ENCODE measurements at places on chromosomes 12 and 14.

GRCh38 chr12:124293286-124294003 lies 1.4 kb upstream of the RFLNA start:
- no peaks in the 10 kb centered on the region for H3K36me3 ChIP-seq
- H3K27ac ChIP-seq, result no peak overlapping the region
- DNase-seq, result no peak
- H3K4me3 ChIP-seq, result no peak overlapping the region
- H3K27me3 ChIP-seq, result peaks cover 48% of the 10 kb centered on the region
- H3K4me1 ChIP-seq, result peaks cover 44% of the 10 kb centered on the region

DNA sequence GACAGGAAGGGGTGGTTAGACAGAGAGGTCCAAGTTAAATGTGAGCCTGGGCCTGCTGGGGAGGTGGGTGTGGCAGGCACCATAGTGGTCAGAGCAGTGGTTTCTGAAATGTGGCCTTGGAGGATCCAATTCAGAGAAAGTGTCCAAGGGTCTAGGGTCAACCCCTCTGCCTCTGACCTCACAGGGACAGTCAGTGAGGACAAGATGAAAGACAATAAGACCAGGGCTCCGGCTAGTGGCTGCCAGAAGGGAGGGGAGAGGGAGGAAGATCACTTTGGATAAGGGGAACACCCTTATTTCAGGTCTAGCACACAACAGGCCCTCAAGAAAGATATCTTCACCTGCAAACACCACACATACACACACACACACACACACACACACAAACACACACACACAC lies 335.1 kb downstream of the MED13L start:
- H3K4me3 ChIP-seq, result no peak overlapping the region
- H3K36me3 ChIP-seq, result peaks cover 6% of the 10 kb centered on the region
- no peaks in the 10 kb centered on the region for H3K27me3 ChIP-seq
- H3K4me1 ChIP-seq, result peaks cover 9% of the 10 kb centered on the region

DNA sequence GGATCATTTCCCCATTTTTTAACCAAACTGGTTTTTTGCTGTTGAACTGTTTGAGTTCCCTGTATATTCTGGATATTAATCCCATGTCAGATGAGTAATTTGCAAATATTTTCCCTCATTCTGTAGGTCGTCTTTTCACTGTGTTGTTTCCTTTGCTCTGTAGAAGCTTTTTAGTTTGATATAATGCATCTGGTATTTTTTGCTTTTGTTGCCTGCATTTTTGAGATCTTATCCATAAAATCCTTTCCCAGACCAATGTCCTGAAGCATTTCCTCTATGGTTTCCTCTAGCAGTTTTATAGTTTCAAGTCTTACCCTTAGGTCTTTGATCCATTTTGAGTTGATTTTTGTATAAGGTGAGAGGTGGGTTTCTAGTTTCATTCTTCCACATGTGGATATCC lies 71.3 kb downstream of the LRP6 start:
- H3K27ac ChIP-seq, result no peak overlapping the region
- peaks cover 55% of the 10 kb centered on the region for H3K36me3 ChIP-seq
- H3K27me3 ChIP-seq, result no peaks in the 10 kb centered on the region
- H3K4me1 ChIP-seq, result peaks cover 39% of the 10 kb centered on the region
- no peak overlapping the region for H3K4me3 ChIP-seq
- DNase-seq, result no peak

DNA sequence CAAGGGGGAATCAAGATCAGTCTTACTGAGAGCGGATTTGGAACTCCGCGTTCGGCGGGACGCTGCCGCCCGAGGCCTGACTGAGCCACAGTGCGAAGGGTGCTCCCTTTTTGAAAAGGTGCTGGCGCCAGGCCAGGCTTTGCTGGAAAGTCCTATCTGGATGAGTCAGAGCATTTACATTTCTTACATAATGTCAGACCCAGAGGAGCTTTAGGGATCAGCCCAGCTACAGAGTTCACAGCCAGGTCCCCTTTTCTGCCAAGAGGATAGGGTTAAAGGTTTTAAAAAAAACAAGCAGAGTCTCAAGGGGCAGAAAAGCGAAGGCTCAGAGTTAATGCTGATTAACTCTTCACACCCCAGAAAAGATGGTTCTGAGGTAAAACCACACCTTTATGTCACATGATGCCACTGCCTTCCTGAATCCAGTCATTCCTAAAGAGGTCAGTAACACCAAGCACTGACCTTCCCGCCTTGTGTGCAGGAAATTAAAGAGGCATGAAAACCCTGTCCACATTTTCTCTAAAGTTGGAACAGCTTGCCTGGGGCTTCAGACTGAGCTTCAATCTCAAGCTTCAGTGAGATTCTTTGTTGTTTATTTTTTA lies 11.7 kb upstream of the FBXL14 start:
- no peak for DNase-seq
- H3K4me3 ChIP-seq, result no peak overlapping the region
- H3K27me3 ChIP-seq, result peaks cover 18% of the 10 kb centered on the region
- peaks cover 31% of the 10 kb centered on the region for H3K4me1 ChIP-seq
- H3K27ac ChIP-seq, result no peak overlapping the region

DNA sequence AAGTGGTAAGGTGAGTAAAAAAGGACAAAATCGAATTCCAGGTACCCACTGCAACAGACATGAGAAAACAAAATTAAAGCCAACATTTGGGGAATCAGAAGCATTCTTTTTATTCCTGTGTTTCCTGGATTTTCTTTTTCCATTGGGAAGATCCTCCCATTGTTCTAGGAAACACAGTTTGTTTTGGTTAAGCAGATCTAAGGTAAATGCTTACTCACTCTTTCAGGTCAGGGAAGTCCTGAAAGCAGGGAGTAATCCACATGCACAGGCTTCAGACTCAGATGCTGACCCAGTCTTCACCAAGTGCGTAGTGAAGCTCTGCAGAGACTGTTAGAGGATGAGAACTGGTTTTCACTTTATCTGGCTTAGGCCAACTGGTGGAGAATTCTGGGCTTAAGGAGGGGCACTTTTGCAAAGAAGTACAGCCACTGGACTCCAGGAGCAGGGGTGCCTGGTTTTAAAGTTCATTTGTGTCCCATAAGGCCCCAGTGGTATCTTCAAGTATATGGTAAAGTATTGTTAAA lies 57.7 kb downstream of the RPAP3 start:
- peaks cover 14% of the 10 kb centered on the region for H3K36me3 ChIP-seq
- H3K27me3 ChIP-seq, result no peaks in the 10 kb centered on the region
- peaks cover 4% of the 10 kb centered on the region for H3K4me1 ChIP-seq
- no peak overlapping the region for H3K27ac ChIP-seq

GRCh38 chr12:51622564-51622963 lies 31.5 kb downstream of the SCN8A start:
- no peak for DNase-seq
- H3K27me3 ChIP-seq, result no peaks in the 10 kb centered on the region
- H3K36me3 ChIP-seq, result no peaks in the 10 kb centered on the region
- H3K27ac ChIP-seq, result peak overlapping the region; percentile 48

DNA sequence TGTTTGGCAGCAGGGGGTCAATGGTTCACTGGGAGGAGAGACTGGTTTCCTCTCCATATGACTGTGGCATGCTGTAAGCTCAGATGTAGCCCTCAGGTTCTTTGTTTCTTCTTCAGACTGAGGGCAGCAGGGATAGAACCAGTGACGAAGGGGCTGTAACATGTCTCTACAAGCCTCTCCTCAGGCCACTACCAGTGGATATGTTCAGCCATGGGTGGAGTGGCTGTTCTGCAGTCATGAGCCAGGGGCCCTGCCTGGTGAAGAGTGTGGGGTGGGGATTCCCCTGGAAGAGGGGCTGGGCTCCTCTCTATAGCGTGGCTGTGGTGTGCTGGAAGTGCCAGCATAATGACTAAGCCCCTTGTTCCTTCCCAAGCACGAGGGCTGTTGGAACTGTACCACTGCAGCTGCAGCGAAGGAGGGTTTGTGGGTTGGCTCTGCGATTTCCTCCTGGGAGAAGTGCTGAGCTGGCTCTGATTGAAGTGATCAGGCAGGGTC lies 55.8 kb downstream of the CMAS start:
- peaks cover 18% of the 10 kb centered on the region for H3K36me3 ChIP-seq
- H3K27me3 ChIP-seq, result no peaks in the 10 kb centered on the region
- H3K4me3 ChIP-seq, result no peak overlapping the region
- no peak overlapping the region for H3K27ac ChIP-seq

DNA sequence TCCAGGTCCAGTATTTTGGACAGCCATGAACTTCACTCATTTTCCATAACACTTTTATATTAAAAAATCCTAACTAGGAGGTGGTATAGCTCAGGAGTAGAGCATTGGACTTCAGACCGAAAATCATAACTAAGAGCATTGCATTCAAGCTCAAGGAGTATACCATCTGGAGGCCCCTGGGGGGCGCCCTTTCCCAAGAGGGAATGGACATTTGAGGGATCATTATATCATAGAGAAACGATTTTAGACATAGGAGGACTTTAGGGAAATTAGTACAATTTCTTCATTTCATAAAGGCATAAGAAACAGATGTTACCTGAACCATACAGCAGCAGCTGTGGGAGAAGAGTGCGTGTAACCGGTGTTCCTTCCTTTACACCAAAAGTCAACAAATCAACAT lies 5.2 kb upstream of the ATG14 start:
- DNase-seq, result no peak
- peaks cover 41% of the 10 kb centered on the region for H3K27me3 ChIP-seq
- no peak overlapping the region for H3K4me3 ChIP-seq
- no peak overlapping the region for H3K27ac ChIP-seq
- peaks cover 10% of the 10 kb centered on the region for H3K4me1 ChIP-seq
- no peaks in the 10 kb centered on the region for H3K36me3 ChIP-seq

DNA sequence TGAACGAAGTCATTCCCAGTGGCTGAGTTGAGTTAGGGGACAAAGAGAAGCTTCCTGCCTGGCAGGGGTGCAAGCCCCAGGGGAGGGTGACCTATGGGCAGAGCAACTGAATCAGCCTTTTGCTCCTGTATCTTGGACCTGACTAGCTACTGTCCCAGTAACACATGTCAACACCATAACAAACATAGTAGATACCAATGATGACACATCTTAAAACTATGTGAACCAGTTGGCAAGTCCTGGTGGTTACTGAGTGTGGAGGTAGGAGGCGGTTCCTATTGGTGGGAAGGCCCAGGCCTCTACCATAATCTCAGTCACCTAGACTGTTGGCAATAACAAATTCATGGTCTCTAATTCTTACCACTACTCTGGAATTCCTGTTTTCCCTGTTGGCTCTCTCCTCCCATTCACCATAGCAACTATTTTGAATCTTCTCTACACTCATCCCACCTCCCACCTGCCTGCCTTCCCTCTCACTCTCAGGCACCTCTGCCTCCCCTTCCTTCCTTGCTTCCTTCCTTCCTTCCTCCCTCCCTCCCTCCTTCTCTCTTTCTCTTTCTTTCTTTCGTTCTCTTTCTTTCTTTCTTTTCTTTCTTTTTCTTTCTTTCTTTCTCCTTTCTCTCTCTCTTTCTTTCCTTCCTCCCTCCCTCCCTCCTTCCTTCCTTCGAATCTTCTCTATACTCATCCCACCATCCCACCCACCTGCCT lies 8.1 kb upstream of the P2RX7 start:
- no peak overlapping the region for H3K27ac ChIP-seq
- H3K4me1 ChIP-seq, result peaks cover 4% of the 10 kb centered on the region
- no peak overlapping the region for H3K4me3 ChIP-seq
- DNase-seq, result no peak
- H3K36me3 ChIP-seq, result no peaks in the 10 kb centered on the region

DNA sequence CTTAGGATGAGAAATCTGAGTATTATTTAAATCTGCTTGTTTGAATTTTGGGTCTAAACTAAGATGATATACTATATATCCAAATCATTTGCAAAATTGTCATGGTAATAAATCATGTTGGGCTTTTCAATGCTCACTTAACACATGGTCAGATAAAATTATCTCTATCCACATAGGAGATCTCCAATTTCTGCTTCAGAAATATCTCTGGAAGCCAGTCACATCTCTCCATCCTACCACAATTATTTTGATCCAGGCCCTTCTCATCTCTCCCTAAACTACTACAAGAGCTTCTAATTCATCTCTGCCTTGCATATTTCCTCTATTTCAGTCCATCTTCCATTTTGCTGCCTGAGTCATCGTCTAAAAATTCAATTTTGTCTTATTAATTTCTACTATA lies 3.8 kb downstream of the DCN start:
- H3K36me3 ChIP-seq, result no peaks in the 10 kb centered on the region
- no peak overlapping the region for H3K27ac ChIP-seq

- H3K36me3 ChIP-seq, result no peaks in the 10 kb centered on the region
- H3K4me1 ChIP-seq, result no peaks in the 10 kb centered on the region
- H3K4me3 ChIP-seq, result no peak overlapping the region
- H3K27ac ChIP-seq, result no peak overlapping the region
These were observed 217.8 kb downstream of the LRFN5 start for GRCh38 chr14:41824441-41824840.

GRCh38 chr14:104676694-104677511 lies 12.5 kb upstream of the INF2 start:
- H3K4me1 ChIP-seq, result peaks cover 53% of the 10 kb centered on the region
- H3K27me3 ChIP-seq, result peaks cover 2% of the 10 kb centered on the region
- peak; percentile 37 for DNase-seq
- peak overlapping the region; percentile 90 for H3K4me3 ChIP-seq
- H3K36me3 ChIP-seq, result no peaks in the 10 kb centered on the region
- H3K27ac ChIP-seq, result peak overlapping the region; percentile 99

DNA sequence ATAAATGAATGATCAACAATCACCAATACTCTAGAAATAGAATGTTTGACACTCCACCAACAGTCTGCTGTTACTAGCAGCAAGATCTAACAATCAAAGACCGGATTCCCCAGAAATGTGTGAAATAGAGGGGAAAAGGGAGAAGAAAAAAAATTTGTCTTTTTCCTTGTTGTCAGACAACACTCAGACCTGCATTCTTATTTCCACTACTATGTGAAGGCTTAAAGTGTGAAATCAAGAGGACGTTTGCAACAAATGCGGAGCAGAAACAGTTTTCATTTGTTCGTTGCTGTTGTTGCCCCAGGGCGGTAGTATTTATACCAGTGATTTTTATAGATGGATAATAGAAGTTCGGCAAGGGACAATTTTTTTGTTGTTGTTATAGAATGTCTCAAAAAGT lies 9.2 kb downstream of the NKX2-1 start:
- H3K27me3 ChIP-seq, result peaks cover 96% of the 10 kb centered on the region
- no peak for DNase-seq
- H3K36me3 ChIP-seq, result peaks cover 3% of the 10 kb centered on the region
- no peak overlapping the region for H3K27ac ChIP-seq
- no peaks in the 10 kb centered on the region for H3K4me1 ChIP-seq
- H3K4me3 ChIP-seq, result no peak overlapping the region

DNA sequence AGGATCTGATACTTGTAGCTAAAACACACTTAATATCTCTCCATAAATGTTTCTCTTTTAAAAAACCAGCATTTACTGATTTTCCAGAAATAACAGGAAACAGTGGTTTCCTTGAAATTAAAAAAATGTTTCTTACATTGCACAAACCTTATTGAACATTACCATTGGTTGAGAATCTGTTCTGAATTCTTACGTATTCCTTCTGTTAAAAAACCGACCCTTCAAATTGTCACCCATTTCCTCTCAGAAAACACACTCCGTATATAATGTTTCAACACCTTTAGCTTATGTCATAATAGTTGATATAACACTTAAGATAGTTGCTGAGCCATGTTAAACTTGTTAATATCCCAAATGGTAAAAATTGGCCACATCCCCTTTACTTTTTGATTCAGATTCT lies 51.2 kb downstream of the MSRB3 start:
- H3K4me3 ChIP-seq, result no peak overlapping the region
- no peak for DNase-seq
- H3K27ac ChIP-seq, result no peak overlapping the region
- no peaks in the 10 kb centered on the region for H3K36me3 ChIP-seq
- H3K4me1 ChIP-seq, result peaks cover 26% of the 10 kb centered on the region
- H3K27me3 ChIP-seq, result no peaks in the 10 kb centered on the region

All from neural crest cell (in vitro differentiated cells).